ENCODE measurements at places on chromosomes 4 and X.

GRCh38 chrX:12292996-12293765 is 154.9 kb downstream of the FRMPD4 start:
- no peak for DNase-seq

- DNase-seq = no peak
Measured at GRCh38 chrX:101191217-101191750, 28.3 kb upstream of the DRP2 start.

- no peak for DNase-seq
Measured at GRCh38 chr4:114599231-114599902, 760 bp downstream of the UGT8 start.

DNA sequence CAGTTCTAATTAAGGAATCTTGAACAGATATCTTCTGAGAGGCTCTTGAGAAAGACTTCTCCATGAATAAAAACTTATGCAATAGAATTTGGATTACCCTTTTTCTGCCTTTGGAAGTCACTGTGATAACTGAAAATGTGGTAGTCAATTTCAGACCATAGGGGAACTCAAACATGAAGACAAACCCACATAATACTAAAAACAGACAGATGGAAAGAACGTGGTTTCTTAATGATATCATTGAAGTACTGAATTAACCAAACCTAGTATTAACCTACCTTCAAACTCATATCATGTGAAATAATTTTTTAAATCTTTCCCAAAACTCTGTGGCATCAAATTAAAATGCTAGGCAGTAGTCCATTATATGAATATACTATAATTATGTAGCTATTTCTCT is 153.5 kb downstream of the CAMK2D start:
- no peak for DNase-seq

- no peak for DNase-seq
Measured at GRCh38 chr4:86586626-86587380, 7.3 kb upstream of the PTPN13 start.

- DNase-seq = no peak
Measured at GRCh38 chr4:73853246-73853704, at the start of gene PF4V1. Gene PF4V1 (plus strand): TSS chr4:73853296. CDS start chr4:73853363, 67 bp downstream.

- DNase-seq = no peak
Measured at GRCh38 chr4:150080337-150080736, 2.1 kb downstream of the DCLK2 start.
